ENCODE measurements at places on chromosomes 4 and X.

- no peak for DNase-seq
These were observed 91.7 kb upstream of the PHOX2B start for GRCh38 chr4:41839916-41840854.

DNA sequence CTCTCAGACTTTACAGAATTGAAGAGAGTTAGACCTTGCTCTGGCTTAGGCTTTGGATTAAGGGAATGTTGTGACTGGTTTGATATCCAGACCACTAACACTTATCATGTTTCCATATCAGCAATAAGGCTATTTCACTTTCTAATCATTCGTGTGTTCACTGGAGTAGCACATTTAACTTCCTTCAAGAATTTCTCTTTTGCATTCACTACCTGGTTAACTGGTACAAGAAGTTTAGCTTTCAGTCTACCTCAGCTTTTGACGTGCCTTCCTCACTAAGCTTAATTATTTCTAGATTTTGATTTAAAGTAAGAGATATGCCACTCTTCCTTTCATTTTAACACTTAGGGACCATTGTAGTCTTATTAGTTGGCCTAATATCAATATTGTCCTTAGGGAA is 62.6 kb downstream of the CASP6 start:
- no peak for DNase-seq

DNA sequence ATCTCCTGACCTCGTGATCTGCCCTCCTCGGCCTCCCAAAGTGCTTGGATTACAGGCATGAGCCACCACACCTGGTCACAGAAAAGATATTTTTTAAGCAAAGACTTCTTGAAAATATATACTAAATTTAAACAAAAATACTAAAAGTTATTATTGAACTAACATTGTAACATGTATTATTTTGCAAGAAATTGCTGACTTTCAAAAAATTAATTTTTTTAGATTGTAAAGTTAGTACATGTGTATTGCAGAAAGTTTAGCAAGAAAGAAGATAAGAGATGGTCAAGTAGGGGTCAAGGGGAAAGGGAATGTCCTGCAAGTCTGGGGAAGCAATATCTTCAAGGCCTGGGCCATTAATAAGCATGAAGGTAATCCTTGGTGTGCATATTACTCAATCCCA is 54.3 kb upstream of the HPGDS start:
- no peak for DNase-seq

GRCh38 chrX:69163936-69164741 is 1.1 kb downstream of the PJA1 start:
- DNase-seq: peak; percentile 54

GRCh38 chr4:85398276-85398675 is 76.7 kb upstream of the ARHGAP24 start:
- DNase-seq: no peak

GRCh38 chr4:173478201-173478912 is 51.7 kb downstream of the HAND2 start:
- DNase-seq: no peak

- DNase-seq: no peak
These were observed 19.3 kb upstream of the SFRP2 start for GRCh38 chr4:153808175-153808574.

DNA sequence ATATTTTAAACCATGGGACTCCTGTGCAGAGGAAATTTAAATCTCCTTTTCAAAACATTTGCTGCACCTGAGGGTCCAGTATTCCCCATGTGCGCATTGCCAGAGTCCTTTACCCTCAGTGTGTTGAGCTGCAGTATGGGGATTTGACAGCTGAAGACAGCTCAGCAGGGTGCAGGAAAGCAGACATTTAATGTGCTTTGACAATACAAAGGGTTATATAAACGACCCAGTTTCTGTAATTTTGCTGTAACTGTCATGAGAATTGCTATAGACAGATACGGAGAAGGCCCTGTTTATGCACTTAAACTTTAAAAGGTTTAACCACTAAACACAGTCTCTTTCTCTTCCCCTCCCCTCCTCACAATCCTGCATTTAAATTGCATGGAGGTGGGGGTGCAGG is 393.4 kb downstream of the MID1IP1 start:
- peak; percentile 14 for DNase-seq

- DNase-seq: no peak
These were observed 305.8 kb downstream of the PPARGC1A start for GRCh38 chr4:23584024-23584423.

DNA sequence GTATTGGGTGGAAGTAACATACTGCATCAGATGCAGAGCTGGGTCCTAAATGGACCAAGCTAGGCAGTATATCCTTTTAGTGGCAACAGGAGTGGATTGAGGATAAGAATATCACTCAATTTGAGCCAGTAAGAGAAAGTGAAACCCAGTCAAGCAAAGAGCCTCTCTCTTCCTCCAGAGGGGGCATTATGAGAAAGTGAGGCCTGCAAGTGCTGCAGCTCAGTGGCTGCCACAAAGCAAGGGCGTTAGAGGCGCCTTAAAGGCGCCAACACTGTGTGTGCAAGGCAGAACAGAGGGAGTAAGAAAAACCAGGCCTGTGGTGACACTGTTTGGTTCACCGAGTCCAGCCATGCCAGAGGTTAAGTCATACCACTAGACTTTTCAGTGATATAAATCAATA is 17.5 kb downstream of the STX18 start:
- no peak for DNase-seq

GRCh38 chr4:121139533-121140222 is 24.4 kb downstream of the TNIP3 start:
- DNase-seq: no peak

DNA sequence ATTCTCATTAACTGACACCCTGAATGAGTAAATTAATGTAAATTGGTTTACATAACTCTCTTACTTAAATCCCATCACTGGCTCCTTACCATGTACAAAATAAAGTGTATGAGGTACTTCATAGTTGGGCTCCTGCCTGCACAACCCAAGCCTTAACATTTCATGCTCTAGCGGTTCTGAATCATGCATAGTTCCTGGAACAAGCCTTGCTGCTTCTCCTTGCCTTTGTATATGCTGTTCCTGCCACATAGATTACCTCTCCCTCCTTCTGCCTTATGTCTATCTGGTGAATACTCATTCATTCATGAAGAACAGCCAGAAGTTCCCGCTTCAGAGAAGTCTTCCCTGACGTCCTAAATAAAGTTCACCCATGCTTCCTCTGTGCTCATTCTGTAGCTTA is 594.7 kb downstream of the SMARCA1 start:
- no peak for DNase-seq

- DNase-seq: no peak
These were observed 9.5 kb downstream of the EPGN start for GRCh38 chr4:74317616-74318246.

GRCh38 chrX:100395781-100396180 is 14.3 kb downstream of the PCDH19 start:
- no peak for DNase-seq

DNA sequence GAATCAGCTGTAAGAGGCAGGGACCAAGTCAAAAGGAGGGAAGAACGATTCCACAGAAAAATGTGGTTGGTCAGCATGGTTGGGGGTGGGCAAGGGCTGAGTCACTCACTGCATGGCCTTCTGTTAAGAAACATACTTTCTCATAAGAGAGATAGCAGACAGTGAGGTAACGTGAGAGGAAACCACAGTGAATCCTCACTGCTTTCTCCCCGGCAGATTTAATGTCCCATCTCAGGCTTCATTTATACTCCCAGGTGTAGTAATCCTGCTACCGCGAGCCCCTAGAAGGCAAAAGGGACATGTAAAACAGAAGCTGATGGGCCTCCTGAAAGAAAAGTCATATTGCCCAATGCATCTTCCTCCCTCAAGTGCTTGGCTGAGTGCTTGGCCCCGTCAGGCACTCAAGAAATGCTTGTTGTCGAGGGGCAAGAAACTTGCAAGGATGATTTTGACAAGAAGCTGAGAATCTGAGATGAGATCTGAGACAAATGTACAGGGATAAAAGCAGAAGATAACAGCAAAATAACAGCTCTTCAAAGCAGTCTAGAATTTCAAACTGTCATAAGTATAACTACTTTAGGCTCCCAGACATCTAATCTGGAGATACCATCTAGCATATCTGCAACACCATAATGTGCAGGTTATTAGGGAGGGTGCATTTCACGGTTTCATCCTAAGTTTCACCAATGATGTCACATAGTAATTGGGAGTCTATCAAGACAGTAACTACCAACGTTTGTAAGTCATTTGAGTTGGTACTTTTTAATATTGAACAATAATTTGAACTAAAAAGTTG is 40.2 kb downstream of the SH3KBP1 start:
- DNase-seq: no peak

- DNase-seq: no peak
These were observed 105.2 kb downstream of the RBM47 start for GRCh38 chr4:40524366-40525041.

GRCh38 chr4:134132086-134132783 is 69.4 kb downstream of the PABPC4L start:
- DNase-seq: no peak

GRCh38 chr4:89897867-89898266 is 3.2 kb downstream of the MMRN1 start:
- DNase-seq: no peak

DNA sequence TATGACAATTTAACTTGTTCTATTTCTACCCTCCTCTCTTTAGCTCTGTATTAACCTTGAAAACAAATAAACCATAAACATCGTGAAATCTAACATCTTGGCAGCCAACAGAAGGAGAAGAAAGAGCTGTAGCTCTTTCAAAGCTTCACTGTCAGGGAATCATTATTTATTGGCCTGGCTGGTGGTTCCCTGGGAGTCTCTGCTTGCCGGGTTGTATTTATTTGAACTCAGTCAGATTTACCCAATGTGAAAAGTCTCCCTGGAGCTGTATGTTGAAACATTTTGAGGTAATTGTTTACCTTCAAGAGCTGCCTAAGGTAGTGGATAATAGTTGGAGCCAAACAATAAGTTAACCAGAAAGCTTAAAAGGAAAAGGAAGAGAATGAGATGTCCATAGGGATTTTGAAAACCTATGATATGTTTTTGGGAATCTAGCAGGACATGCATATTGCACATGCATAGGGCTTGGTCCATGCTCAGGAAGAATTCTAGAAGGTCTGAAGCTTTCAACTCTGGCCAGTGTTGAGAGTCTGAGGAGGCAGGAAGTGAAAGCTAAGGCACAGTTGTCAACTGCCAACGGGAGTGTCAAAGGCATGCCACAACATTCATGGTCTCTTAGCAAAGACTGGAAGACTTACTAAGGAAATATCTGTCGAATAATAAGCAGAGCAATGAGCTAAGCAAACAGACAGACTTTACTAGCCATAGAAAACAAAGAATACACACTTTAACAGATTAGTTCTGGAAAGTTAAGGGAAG is 621.6 kb downstream of the PCDH7 start:
- DNase-seq: no peak

DNA sequence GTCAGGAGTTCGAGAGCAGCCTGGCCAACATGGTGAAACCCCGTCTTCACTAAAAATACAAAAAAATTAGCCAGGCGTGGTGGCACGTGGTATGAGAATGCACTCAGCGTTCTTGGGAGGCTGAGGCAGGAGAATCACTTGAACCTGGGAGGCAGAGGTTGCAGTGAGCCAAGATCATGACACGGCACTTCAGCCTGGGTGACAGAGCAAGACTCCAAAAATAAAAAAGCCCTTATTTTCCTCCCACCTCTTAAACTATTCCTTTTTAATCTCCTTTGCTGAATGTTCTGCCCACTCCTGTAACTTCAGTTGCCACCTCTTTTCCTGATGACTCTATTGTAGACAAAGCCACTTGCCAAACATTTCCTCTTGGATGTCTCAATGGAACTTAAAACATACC is 72.6 kb downstream of the TAF1 start:
- no peak for DNase-seq

All from NCI-H146 (cell line).